Stimulated activated CD4-positive, alpha-beta T cell treated with anti-CD3 and anti-CD28 coated beads, Interleukin-1b, Interleukin-23, amount 100 ng/mL, for 4 hours (primary cell): ENCODE measurements at places on chromosomes 13 and 19.
A peak's percentile ranks its signal among the peaks of the same experiment; 100 is the strongest.

GRCh38 chr19:55341171-55341588, 1.5 kb downstream of the KMT5C start:
- peak; percentile 33 for DNase-seq

DNA sequence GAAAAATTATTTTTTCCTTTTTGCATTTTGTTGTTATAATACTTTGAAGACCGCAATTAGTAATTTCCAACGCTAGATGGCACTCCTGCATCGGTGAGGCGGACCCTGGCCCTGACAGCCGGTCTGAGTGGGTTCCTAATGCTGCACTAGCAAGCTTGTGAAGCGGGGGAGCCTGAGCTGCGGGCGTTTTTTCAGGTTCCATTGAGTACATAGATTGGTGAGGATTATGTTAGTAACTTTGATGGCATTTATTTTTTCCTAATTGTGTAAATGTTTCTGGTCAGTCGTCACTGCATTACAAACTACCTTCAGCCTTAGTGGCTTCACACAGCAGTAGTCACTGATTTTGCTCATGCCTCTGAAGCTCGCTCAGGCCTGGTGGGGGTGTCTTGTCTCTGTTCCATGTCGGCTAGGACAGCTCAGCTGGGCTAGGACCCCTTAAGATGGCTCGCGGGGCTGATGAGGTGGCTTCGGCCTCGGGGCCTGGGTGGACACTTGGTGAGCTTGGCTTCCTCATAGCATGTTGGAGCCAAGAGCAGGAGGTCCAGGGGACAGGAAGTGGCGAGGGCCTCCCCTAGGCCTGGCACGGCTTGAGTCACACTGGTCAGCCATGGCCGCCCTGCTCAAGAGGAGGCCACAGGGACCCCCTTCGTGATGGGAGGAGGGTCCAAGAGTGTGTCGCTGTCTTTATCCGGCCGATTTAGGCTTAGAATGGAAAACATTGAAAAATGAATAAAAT, 25.0 kb downstream of the ERCC5 start:
- peak; percentile 42 for DNase-seq

GRCh38 chr13:75425216-75426009, 56.6 kb downstream of the TBC1D4 start:
- DNase-seq = no peak

DNA sequence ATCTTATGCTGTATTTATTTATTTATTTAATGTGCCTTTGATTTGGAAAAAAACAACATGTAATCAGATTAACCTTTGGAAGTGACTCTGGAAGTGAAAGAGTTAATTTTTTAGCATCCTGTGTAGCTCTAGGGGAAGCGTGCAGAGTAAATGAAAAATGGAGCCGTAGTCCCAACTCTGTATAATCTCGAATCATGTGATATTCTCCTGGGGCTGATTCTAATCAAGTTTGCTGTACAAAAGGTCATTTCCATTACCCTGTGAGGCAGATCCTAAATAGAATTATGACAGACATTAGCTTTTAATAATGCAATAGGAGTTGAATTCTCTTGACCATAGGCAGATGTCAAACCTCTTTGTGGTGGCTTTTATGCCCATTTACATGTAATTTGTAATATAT, 238.6 kb upstream of the CSNK1A1L start:
- DNase-seq = no peak

GRCh38 chr19:4144666-4145249, 8.7 kb upstream of the CREB3L3 start:
- no peak for DNase-seq

DNA sequence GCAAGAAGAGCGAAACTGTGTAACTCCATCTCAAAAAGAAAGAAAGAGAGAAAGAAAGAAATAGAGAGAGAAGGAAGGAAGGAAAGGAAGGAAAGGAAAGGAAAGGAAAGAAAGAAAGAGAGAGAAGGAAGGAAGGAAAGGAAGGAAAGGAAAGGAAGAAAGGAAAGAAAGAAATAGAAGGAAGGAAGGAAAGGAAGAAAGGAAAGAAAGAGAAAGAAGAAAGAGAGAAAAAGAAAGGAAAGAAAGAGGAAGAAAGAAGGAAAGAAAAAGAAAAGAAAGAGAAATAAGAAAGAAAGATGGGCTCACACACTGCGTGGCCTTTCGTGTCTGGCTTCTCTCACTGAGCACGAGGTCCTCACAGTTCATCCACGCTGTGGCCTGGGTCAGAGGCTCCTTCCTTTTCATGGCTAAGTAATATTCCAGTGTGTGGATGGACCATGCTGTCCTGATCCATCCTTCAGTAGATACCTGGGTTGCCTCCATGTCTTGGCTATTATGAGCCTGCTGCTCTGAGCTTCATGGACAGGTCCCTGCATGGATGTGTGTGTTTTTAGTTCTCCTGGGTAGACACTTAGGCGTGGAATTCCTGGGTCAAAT, 67.4 kb upstream of the NFIC start:
- DNase-seq = no peak

GRCh38 chr19:51568456-51568855, 2.6 kb upstream of the ZNF175 start:
- no peak for DNase-seq

- no peak for DNase-seq
Observed at GRCh38 chr13:78595495-78596398, 7.6 kb downstream of the POU4F1 start.

DNA sequence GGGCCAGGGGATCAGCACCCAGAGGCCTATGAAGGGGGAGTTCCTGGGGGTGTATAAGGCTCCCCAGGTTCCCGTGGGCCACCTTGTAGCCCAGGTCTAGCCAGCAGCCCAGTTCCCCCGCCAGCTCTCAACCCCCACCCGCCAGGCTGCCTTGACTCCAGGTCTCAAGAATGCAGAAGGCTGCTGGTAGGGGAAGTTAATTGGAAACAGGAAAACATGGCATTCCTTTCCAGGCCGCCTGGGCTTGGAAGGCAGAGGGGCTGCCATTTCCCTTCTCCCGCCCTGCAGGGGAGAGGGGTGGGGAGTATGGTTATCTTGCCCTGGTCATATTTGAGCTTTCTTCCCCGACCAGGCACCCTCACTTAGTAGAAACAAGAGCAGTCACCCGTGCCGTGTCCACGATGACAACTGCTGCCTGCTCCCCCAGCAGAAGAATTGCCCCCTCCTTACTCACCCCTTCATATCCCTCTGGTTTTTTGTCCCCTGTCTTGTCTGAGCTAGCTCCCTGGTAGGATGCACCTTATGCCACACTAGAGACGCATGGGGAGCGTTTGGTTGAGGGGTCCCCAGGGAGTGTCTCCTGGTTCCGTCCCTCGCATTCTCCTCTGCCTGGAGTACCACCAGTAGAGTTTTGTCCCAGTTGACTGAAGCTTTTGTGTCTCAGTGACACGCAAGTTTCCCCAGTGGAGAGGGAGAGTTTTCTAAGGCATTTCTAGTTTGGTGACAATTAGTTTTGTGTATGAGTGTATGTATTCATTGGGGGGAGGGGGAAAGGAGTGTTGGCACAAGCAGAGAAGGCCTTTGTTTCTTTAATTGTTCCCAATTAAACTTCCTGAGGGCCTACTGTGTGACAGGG, 4.5 kb downstream of the BICRA start:
- no peak for DNase-seq

- DNase-seq = no peak
Observed at GRCh38 chr13:83221813-83222241, 660.4 kb downstream of the SLITRK1 start.

DNA sequence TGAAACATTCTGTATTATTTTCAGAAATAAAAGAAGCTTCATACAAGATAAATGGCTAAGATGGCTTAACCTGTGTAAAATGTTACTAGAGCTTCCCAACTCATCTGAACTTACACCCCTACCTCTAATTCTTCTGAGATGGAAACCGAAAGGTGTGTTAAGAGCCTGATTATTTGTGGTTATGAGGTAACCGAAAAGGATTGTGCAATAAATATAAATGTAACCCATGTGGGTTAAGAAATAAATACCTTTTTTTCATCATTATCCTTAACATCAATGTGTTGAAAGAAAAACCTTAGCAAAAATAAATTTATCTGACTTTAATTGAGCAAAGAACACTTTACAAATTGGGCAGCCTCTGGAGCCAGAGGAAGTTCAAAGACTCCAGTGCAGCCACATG, 961.8 kb upstream of the SPRY2 start:
- no peak for DNase-seq

DNA sequence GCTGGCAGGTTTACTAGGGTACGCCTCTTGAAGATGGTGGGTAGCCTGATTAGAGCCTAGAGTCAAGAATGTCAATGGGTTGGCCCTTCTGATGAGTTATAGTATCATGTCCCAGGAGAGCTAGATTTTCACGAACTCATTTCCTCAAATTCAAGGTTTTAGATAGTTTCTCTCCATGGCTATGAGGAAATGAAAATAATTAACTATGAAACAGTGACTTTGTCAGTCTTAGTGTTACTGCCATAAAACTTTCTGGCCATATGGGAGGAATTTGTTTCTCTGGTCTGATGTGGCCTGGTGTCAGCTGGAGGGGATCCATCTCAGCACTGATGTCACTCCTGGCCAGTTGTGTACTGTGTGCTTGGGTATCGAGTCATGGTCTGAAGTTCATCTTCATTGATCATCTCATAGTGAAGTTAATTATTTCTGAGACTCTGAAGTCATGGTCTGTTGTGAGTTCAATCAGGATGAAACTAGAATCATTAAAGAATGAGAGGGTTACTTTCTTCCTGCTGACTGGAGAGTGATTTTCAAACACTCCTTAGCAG, 49.4 kb upstream of the TNFSF11 start:
- DNase-seq = no peak

GRCh38 chr13:105665284-105665683, 870.2 kb downstream of the EFNB2 start:
- DNase-seq = no peak

DNA sequence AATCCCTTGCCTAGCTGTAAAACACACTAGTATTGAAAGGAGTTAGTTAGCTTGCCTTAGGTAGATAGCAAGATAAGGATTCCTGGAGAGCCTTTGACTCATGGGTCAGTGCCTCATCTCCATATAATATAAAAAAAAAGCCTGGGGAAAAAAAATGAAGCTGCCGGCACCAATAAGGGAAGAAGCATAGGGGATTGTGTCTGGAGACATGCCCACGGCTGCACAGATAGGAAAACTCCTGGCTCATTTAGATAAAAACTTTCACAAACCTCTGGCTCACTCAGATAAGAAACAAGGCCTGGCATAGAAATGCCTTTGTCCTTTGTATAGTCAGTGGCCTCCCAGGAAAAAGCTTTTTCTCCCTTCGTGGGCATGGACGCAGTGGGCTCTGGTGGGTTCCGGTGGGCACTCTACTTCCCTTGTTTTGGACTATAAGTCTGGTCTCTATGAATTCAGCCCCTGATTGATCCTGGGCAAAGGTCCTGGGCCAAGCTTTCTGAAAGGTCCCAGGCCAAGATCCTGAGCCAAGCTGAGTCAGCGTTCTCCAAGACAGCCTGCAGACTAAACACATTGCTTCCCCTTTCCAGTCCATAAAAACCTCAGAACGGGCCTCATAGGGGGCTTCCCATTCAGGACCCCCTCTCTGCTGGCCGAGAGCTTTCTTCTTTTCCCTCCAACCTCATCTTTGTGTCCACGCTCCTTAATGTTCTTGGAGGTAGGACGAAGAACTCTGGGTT, 4.9 kb upstream of the OR7A17 start:
- no peak for DNase-seq

GRCh38 chr19:40165362-40165937, 25.8 kb upstream of the MAP3K10 start:
- peak; percentile 52 for DNase-seq

DNA sequence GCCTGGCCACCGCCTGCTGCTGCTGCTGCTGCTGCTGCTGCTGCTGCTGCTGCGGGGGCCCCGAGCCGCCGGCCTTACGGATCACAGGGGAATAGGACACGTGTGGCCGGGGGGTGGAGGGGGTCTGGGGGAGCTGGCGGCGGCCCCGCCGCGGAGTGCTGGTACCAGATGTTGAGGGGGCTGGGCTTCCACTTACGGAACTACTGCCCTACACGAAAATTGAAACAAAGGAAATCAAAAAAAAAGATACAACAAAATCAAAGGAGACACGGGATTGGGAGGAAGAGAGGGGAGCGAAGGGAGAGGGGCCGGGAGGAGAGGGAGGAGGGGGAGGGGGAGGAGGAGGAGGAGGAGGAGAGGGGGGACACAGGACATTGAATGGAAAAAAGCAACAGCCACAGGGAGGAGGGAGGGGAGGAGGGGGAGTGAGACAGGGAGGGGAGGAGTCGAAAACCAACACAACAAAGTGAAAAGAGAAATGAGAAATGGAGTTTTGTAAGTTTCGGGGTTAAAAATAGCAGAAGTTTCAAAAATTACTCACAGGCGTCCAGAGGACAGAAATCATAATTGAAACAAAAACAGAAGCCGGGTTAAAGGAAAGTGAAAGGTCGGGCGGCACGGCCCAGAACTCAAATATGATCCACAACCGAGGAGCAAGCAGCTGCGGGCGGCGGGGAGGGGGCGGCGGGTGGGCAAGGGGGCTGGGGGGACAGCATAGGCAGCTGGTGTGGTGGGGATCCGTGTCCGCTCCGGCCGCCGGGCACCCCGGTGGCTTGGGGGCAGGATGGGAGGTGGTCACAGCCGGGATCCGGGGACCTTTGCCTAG, 57.8 kb downstream of the IER2 start:
- DNase-seq = peak; percentile 53

- DNase-seq = no peak
Observed at GRCh38 chr19:33385956-33386355, 12.4 kb downstream of the CEBPG start.

DNA sequence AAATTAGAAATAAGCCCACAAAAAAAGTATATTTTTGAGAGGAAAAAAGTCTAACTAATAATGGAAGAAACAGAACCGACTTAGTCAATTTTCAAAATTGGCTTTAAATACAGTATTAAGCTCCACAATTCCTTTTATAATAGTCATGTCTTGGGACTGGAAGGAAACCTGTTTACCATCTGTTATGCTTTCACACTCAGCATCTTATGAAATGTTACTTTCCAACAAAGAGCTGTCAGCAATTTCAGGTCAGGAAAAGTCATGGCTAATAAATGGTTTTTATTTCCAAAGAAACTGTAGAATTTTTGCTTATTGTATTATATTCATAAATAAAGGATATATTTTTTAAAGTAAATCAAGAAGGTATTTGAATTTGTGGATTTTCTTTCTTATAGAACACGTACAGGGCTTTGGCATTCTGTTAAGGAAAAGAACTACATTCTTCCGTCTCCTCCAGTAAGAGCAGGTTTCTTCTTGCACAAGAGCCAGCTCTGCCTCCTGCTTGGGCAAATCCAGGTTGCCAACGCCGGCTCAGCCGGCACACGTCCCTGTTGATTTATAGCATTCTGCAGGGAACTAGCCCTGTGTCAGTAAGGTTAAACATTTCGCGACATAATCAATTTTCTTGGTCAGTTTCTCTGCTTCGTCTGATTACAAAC, 52.9 kb upstream of the GPR12 start:
- no peak for DNase-seq

DNA sequence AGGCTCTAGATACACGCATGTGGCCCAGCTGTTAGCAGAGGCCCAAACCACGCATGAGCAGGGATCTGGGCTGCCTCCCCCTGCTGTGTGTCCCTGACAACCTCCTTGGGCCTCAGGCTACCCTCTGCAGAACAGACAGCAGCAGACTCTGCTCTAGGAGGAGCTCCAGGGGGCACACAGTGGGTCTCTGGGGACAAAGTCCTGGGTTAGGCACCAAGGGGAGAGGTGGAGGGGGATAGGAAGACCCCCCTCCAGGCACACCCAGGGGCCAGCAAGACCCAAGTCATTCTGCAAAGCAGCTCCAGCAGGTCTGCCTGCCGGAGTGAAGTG, 8.0 kb downstream of the TINCR start:
- DNase-seq = no peak
